Glomerular endothelial cell (primary cell): ENCODE measurements at places on chromosomes 12 and 14.

- DNase-seq = no peak
Measured at GRCh38 chr14:105806568-105806967, 280.2 kb downstream of the TMEM121 start.

DNA sequence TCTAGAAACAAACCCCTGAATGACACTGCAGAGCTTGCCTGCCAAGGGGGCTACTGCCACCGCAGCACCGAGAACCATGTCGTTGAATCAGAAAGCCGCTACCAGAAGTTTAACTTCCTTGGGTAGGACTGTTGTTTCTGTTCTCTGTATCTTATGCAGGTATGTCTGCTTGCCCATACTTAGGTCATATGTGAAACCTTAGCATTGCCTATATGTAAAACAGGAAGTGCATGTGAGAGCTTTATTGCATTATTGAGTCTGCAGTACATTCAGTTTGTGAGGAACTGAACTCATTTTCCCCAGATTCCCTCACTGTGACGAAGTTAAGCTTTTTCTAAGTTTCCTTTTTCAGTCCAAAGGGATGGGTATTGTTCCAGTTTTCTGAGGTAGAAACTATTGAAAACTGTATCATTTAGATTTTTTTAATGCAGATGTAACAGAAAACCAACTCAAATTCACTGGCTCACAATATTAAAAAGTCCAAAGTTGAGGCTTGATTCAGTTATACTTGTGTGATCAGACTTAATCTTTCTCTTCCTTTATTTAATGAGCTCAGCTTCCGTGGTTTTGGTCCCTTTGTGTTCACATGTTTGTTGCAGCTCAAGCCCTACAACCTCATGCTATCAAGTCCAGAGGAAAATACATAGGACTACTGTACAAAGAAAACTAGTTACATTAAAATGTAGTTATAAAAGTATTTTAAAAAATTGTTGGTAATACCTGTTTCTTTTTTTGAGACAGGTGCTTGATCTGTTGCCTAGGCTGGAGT lies 6.9 kb downstream of the FBXO34 start:
- no peak for DNase-seq

GRCh38 chr14:71491931-71492330 lies 440.3 kb upstream of the RGS6 start:
- DNase-seq = no peak

DNA sequence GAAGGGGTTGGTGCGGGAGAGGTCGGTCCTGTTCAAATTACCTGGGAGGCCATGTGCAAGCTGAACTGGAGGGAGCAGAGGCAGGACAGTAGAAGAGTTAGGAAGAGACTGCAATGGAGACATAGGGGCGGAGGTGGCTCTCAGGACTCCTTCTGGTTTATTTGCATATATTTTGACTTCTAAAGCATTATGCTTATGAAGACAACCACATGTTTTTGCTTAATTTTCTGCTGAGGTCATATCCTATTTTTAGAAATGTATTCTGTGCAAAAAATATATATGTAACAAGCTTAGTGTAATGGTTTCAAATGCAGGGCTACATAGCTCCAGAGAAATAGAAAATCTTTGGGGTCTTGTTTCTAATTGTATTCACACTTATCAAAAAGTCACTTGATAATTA lies 137.0 kb upstream of the MDM1 start:
- DNase-seq = no peak

DNA sequence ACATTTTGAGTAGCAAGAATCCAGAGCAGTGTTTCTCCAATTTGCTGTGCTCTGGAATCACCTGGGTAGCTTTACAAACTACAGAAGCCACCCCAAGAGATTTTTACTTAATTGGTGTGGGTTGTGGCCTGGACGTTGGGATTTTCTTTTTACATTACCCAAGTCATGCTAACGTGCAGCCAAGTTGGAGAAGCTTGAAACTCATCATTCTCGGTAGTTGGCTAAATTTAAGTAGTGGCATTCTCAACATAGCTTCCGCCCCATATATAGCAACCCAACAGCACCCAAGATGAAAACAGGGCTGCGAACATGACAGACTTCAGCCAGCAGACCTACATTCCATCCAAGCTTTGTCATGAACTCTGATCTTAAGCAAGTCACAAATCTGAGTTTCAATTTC lies 25.0 kb downstream of the DAD1 start:
- DNase-seq = no peak
